ENCODE measurements at places on chromosomes 12 and 14.

GRCh38 chr14:72771561-72771960 lies 122.3 kb downstream of the DPF3 start:
- no peak for DNase-seq

DNA sequence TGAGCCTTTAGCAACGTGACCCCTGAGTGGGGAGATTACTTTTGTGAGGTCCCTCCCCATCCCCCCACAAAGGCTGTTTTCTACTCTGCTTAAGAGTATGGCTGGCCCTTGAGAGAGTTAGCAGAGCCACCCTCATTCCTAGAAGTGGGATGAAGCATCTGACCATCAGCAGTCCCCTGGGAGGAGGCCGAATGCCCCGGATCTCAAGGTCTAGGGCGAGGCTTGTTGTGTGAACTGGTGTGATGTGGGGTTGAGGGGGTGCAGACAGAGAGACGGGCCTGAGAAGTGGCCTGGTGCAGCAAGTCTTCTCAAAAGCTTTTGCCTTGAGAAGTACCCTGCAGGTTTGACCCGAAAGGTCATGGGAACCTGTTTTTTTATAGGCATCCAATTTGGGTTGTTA lies 153.0 kb upstream of the FKBP4 start:
- DNase-seq = no peak

- no peak for DNase-seq
Measured at GRCh38 chr14:20592574-20592973, 1.4 kb upstream of the RNASE12 start.

DNA sequence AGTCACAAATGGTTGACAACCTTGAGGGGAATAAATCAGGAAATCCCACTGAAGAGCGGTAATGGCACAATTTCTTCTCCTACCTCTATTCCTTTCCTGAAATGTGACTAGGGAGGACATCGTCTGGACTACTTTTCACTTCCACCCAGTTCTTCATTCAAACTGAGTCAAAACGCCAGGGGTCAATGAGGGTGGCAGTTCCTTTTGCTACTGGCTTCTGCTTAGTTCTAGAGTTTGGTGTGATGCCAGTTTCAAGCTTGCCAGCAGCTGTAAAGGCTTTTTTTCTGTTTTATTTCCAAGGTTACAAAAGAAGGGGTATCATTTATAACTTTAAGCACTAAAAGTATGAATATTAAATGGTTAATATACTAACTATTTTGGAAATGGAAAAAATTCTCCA lies 286.5 kb downstream of the SOX5 start:
- no peak for DNase-seq

GRCh38 chr12:1474574-1475153 lies 119.7 kb downstream of the FBXL14 start:
- DNase-seq = no peak

GRCh38 chr14:58307597-58308316 lies 9.4 kb downstream of the ARID4A start:
- DNase-seq = no peak

GRCh38 chr14:79229383-79229909 lies 981.9 kb downstream of the DIO2 start:
- DNase-seq = no peak

DNA sequence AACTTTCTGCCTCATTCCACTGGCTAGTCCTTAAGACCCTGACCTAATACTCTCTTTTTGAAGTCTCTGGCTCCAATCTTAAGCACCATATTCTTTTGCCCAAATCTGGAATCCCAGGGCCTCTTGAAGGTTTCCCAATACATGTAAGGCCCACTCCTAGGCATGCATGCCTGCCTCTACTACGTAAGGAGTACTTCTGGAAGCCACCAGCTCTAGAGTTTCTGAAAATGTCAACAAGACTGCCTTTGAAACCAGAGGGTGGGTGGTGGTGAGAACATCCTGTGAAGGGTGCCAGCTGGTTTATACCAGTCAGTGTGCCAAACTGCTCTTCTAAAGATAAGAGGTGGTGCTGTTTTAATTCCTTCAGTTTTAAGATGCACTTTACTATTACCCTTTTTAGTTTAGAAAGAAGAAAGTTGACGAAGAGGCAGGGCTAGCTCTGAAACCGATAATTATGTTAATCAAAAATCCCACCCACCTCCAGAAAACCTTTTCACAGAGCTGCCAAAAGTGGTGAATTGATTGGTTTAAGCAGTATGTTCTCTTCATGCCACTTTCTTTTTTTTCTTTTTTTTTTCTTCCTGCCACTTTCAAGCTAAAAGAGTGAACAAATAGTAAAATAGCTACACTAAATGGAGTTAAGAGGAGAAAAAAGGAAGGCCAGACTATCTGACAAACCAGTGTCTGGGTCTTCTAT lies 8.7 kb upstream of the WDR89 start:
- DNase-seq = no peak

DNA sequence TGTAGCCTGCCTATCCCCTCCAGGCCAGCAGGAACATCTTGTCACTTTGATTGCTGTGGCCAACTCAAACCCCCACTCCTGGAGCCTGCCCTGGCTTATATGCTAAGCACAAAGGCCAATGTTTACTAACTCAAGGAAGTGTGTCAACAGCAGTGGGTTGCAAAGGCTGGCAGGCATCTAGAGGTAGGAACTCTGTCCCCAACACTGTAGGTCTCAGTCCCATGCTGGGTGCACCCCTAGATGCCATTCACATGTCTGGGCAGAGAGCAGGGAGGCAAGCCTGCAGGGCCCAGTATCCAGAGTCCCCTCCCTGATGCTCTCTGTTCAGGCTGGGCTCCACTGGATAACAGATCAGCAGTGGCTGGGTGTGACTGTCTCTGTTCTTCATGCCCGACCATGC lies 1.6 kb upstream of the HPD start:
- no peak for DNase-seq

DNA sequence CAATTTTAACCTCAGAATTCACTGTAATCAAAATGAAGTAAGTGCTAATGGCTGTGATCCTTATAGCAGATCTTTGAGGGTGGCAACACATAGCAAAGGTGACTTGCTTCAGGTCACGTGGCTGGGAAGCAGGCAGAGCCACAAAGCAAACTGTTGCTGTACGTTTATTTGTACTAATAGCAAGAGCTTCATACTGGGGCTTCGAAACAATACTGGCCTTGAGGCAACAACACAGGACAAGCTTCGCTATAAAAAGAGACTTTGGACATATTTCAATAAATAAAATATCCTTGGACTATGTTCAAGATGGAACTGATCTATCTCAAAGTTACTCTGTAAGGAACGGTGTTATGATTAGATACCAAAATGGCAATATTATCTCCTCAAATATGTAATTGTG lies 44.6 kb downstream of the MSRB3 start:
- DNase-seq = no peak

- no peak for DNase-seq
Measured at GRCh38 chr14:103890052-103890371, 38.2 kb upstream of the TDRD9 start.

GRCh38 chr14:61513986-61514830 lies 181.1 kb upstream of the HIF1A start:
- DNase-seq = no peak

- DNase-seq = no peak
Measured at GRCh38 chr12:8907513-8907912, 6.8 kb upstream of the PHC1 start.

GRCh38 chr12:87196321-87196720 lies 832.9 kb downstream of the C12orf50 start:
- DNase-seq = no peak

DNA sequence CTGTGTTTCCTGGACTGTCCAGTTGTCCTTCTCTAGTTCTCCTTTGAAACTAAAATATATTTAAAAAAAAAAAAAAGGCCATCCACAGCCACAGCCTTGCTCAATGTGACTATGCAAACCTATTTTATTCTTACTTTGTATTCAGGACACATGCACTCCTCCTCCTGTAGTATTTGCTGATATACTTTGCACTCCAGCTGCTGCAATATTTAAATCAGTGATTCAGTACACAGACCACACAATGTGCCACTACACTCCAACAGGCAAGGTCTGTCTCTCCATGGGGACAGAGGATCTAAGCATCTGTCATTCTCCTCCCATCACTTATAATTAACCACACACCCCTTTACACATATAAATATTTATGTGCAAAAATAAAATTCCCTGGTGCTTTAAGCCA lies 40.2 kb upstream of the CCDC196 start:
- DNase-seq = peak; percentile 15
